ENCODE measurements at places on chromosomes 6 and 20.

GRCh38 chr6:54041239-54041638 lies 70.0 kb upstream of the MLIP start:
- DNase-seq: no peak

- DNase-seq: no peak
Measured at GRCh38 chr20:2817341-2817726, 1.2 kb downstream of the TMEM239 start.

- no peak for DNase-seq
Measured at GRCh38 chr6:52975580-52975979, 19.5 kb downstream of the GSTA4 start.

DNA sequence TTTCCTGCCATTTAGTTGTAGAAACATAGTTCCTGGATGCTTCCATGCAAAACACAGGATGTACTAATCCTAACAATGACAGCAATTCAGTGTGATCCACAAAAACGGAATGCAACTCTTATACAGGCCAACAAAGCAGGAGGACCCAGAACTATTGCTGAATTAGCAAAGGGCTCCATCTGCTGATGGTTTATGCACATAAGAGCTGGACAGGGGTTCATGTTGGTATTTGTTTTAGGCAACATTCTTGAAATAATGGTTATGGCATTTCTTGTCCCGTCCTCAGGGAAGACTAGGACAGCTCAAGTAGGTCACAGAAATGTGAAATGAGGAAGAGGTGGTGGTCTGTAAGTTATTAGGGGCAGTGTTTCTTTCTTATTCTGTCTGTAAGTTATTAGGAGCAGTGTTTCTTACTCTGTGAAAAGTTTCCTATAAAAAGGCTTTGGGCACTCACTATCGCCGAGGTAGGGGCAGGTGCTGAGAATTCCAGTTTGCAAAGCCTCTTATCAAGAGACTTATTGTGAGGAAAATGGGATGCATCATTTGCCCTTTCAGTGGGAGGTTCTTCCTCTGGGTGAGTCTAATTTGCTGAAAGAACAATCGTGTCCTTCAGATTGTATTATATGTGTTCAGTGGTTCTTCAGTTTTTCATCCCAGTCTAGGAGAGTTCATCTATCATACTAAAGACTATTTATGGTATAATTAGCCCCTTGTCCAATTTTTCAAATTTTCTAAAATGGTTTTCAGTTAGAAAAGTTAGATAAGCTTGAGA lies 171.1 kb downstream of the MCHR2 start:
- DNase-seq: no peak

DNA sequence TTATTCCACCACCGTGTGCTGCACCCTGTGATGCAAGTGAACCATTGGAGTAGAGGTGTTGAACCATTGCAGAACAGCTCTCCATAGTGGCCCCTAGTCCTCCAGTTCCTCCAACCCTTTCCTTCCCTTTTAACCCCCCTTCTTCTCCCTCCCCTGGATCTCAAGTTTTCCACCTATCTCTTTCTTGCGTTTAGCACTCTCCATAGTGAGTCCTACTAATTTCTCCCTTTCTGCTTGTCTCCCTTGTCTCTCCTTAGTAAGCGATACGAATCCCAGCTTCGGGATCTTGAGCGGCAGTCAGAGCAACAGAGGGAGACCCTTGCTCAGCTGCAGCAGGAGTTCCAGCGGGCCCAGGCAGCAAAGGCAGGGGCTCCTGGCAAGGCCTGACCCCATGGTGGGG lies 1.1 kb downstream of the PFDN6 start:
- DNase-seq: no peak

GRCh38 chr6:133359256-133359655 lies 118.1 kb downstream of the EYA4 start:
- no peak for DNase-seq

All from GM12878 (cell line).